ENCODE measurements at places on chromosomes 3 and 15. TPM values are rescaled to one million over a fixed set of nuclear protein-coding genes. Genes with fewer than 3 reads are reported as not detected.

GADL1 gene
- not detected for total RNA-seq

DNA sequence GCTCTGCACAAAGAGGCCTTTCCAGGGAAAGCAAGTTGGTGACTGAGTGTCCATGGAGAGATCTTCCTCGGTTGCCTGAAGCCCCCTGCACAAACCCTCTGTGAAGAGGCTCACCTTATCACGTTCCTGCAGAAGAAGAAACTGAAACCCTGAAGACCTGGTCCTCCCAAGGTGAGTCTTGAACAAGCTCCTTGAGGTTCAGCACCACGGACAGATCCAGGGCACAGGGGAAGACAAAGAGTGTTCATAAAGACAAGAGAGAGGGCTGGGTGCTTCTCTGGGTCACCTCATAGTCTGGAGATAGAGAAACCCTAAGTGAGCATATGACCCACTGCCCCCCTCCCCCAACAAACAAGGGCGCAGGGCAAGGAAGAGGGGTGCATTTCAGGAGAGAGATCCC, 21.7 kb upstream of the TBC1D21 start:
- DNase-seq, result peak; percentile 73

DNA sequence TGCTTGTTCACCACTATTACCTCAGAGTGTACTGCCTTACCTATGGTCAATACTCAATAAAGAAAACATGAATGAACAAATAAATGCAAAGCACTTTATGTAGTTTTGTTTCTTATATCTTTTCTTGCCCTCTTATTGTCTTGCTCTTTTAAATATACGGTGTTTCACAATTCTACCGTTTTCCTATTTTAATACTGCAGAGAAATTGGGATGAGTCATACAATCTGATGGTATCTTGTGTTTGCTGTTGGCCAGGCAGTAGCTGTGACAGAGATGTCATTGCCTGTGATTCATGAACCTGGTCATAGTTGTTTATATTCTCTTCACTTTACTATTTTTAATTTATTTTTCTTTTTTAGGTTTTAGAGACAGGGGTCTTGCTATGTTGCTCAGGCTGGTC, 48.3 kb downstream of the SERP1 start:
- DNase-seq, result peak; percentile 58

DNA sequence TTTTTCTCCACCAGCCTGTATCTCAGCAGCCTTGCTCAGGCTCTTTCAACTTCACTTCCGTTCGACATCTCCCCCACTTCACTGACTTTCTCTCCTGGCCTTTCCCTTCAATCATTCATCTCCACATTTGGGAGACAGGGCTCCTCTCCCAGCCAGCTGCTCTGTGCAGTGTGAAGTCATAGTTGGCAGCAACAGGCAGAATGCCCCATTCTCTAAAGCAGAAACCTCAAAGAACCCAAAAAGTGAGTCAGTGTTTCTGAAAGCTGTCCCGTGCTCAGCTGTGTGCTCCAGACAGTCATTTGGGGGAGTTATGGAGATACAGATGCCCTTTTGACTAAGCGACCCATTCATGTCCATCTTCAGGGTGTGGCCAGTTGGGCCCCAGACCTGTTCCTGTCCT, 54.3 kb downstream of the NTRK3 start:
- no peak for DNase-seq

DNA sequence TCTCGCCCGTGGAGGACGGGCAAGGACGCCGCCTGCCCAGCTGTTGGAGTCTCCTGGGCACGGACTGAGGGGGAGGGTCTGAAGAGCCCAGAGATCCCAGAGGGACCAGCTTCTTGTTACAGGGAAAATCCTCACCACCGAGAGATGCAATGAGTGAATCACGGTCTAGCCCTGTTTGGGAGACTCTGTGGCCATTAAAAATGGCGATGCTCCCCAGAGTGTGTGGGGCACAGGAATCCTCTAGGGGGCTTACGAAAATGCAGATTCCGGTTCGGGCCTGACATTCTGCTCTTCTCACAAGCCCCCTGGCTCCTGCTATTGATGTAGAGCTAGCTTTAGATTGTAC, 35.5 kb upstream of the EPHB3 start:
- DNase-seq, result no peak

GRCh38 chr3:107064405-107065060, 312.7 kb upstream of the CCDC54 start:
- DNase-seq, result peak; percentile 88

All from HT-29 (cell line).